ENCODE measurements at places on chromosomes 3 and 15. TPM values are rescaled to one million over a fixed set of nuclear protein-coding genes. Genes with fewer than 3 reads are reported as not detected.

- peaks cover 27% of the 10 kb centered on the region for H3K4me1 ChIP-seq
- no peak overlapping the region for H3K4me3 ChIP-seq
- no peaks in the 10 kb centered on the region for H3K27me3 ChIP-seq
- H3K36me3 ChIP-seq = no peaks in the 10 kb centered on the region
Observed at GRCh38 chr15:63449731-63450130, 54.7 kb upstream of the USP3 start.

- peaks cover 6% of the 10 kb centered on the region for H3K27me3 ChIP-seq
- no peak for DNase-seq
- no peak within 1 kb of the TSS for H3K27ac ChIP-seq
- H3K4me3 ChIP-seq = no peak within 1 kb of the TSS
Observed at GRCh38 chr3:122021811-122022401, at the start of gene ILDR1. ILDR1 (minus strand) TSS chr3:122022247; CDS start chr3:122022077, 170 bp downstream.

DNA sequence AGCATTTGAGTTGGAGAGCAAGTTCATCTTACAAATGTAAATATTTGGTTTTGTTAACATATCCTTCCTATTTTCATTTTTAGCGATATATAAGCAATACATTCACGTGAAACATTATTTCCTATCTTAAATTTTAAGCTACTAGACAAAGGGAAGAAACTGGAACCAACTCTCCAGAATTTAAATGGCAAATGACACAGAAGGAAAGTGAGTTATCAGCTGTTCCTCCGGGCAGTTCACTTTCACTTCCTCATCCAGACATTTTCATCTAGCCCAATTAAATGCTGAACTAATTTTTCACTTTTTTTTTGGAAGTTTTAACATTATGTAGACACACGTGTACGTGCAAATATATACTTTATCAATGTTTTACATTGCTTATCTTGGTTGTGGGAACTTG lies 58.7 kb downstream of the MORC1 start:
- H3K27me3 ChIP-seq = no peaks in the 10 kb centered on the region
- no peaks in the 10 kb centered on the region for H3K4me1 ChIP-seq
- H3K4me3 ChIP-seq = no peak overlapping the region

CHRNA3 gene
- 0.13 TPM for total RNA-seq

PDE12 gene
- 6.6 TPM for total RNA-seq

DNA sequence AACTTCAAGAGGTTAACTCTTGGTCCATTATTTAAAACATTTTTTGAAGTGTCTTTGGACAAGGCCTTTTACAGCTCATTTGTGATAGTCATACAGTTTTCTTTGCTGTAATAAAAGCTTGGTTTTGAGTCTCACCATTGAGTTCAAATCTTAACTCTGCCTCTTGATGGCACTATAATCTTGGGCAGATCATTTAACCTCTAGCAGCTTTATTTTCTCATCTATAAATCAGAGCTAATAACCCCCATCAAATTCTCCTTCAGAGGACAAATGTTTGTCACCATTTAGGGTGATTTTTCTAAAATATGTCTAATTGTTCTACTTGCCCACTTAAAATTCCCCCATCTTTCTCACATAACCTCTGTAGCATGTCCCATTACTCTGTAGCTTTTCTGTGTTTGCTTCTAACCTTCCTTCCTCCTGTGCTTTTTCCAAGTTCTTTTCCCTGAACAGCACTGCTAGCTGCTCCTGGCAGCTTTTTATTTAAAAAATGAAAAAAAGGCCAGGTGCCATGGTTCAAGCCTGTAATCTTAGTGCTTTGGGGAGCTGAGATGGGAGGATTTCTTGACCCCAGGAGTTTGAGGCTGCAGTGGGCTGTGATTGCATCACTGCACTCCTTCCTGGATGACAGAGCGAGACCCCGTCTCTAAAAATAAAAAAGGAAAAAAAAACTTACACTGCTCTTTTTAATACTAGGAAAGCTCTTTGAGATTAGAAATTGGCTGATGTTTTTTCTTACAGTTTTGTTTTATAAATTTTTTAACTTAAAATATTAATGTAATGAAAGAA lies 28.5 kb downstream of the UBE2E1 start:
- no peaks in the 10 kb centered on the region for H3K36me3 ChIP-seq
- peak; percentile 30 for DNase-seq
- H3K27me3 ChIP-seq = no peaks in the 10 kb centered on the region
- no peak overlapping the region for H3K4me3 ChIP-seq
- H3K4me1 ChIP-seq = no peaks in the 10 kb centered on the region
- no peak overlapping the region for H3K27ac ChIP-seq

TRPM1 gene
- total RNA-seq = not detected

GRCh38 chr3:30695302-30696061 lies 89.1 kb downstream of the TGFBR2 start:
- no peak overlapping the region for H3K27ac ChIP-seq
- no peak for DNase-seq
- peaks cover 30% of the 10 kb centered on the region for H3K36me3 ChIP-seq
- no peaks in the 10 kb centered on the region for H3K27me3 ChIP-seq
- H3K4me3 ChIP-seq = no peak overlapping the region

GRCh38 chr3:131167867-131168266 lies 141.2 kb downstream of the NEK11 start:
- no peaks in the 10 kb centered on the region for H3K27me3 ChIP-seq
- peaks cover 2% of the 10 kb centered on the region for H3K36me3 ChIP-seq
- no peak overlapping the region for H3K4me3 ChIP-seq
- H3K27ac ChIP-seq = no peak overlapping the region
- H3K4me1 ChIP-seq = no peaks in the 10 kb centered on the region

DNA sequence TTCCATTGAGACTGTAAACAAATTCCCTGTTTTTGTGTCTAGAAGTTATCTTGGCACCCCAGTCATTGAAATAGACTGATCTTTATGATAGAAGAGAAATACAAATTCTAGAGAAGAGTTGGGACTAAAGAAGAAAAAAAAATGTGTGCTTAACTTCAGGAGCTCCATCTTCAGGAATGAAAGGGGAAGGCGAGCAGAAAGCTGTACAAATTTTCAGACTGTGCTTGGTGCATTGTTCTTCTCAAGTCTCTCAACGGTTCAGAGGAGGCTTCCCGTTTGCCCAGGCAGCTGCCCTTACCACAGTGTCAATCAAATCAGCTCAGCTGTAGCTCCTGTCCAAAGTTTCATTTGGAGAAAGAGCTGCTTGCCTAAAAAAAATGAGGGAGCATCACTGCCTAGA lies 41.7 kb downstream of the OXSM start:
- H3K4me1 ChIP-seq = peaks cover 3% of the 10 kb centered on the region
- H3K27ac ChIP-seq = no peak overlapping the region
- no peaks in the 10 kb centered on the region for H3K27me3 ChIP-seq
- DNase-seq = peak; percentile 49

DNA sequence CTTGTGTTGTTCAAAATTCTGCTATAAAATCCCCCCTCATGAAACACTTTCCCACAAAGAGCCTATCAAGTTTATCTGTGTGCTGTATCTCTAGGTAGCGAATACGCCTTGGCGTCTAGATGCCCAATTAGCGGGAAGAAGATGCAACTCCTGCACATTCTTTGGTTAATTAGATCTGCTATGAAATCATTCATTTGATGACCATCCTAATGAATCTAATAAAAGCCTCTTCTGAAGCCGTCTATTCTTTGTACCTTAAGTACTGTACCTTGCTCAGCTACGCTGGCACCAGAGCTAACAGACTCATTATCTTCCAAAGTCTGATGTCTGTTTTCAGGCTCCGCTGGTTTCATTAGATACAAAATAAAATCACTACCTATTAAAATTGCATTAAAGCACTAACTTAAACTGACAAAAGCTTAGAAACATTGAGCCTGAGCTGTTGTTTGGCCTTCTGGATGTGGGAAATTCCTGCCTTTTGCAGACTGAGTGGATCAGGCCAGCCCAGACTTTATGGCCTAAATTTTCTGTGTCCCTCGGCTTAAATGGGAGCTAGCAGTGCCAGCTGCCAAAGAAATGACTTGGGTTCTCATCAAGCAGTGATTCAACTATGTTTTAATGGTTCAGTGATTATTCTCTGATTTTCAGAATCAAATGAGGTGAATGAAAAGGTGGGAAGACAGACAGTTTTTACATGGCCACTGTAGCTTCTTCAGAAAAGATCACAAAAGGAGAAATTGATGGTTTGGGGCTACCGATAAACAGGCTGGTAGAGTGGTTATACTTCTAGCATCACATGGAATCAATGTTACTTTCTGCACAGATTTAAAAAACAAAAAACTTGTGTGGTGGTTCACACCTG lies 28.4 kb upstream of the CHST2 start:
- H3K36me3 ChIP-seq = no peaks in the 10 kb centered on the region
- peaks cover 10% of the 10 kb centered on the region for H3K4me1 ChIP-seq
- H3K27me3 ChIP-seq = no peaks in the 10 kb centered on the region

NOX5 gene
- 0.09 TPM for total RNA-seq

TTC23 gene
- total RNA-seq = 17.7 TPM

PLSCR5 gene
- not detected for total RNA-seq
